ENCODE measurements at places on chromosomes 4 and X.

- no peak for DNase-seq
Observed at GRCh38 chrX:44306356-44306755, 37.1 kb downstream of the EFHC2 start.

DNA sequence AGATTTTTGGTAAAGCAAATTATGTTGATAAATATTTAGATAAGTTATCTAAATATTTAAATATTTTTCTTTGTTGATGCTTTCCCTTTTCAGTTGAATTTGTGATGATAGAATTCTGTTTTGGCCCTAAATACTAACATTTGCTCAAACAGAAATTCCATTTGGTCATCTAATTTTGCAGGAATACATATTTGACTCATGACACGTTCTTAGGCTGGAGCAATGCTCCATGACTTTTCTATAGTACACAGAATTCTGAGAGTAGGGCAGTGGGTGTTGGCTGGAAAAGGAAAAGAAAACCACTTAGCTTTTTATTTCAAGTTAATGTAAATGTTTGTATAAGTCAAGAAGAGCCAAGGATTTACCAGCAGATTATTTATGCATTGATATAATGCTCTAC lies 58.6 kb upstream of the GK2 start:
- DNase-seq: no peak

- no peak for DNase-seq
Observed at GRCh38 chr4:39346856-39347519, 19.2 kb downstream of the RFC1 start.

- no peak for DNase-seq
Observed at GRCh38 chr4:1226144-1226481, 22.8 kb downstream of the CTBP1 start.

GRCh38 chr4:86755388-86755787 lies 93.8 kb downstream of the SLC10A6 start:
- DNase-seq: no peak

GRCh38 chr4:211033-211511 lies 86.8 kb downstream of the ZNF718 start:
- no peak for DNase-seq

DNA sequence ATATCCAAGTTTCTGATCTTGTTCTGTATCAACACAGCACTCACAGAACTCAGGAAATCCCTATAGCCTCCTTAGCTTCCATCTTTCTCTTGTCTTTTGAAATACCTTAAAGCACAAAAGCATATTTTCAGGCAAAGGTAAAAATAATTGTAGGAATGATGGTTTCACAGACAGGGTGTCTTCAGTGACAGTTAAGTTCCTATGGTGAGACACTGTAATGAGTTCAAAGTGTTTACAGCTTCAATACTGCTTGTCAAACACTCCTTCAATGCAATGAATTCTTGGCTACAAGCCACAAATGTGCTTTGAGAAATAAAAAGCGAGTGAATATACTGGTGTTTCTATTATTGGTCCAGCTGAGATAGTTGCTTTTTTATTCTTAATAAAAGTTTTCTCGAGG lies 466.0 kb downstream of the DMD start:
- no peak for DNase-seq

- no peak for DNase-seq
Observed at GRCh38 chr4:184968784-184969201, 49.5 kb upstream of the HELT start.

- no peak for DNase-seq
Observed at GRCh38 chrX:31993637-31994036, 921.8 kb upstream of the FTHL17 start.

- no peak for DNase-seq
Observed at GRCh38 chrX:31297881-31298280, 226.0 kb upstream of the FTHL17 start.

DNA sequence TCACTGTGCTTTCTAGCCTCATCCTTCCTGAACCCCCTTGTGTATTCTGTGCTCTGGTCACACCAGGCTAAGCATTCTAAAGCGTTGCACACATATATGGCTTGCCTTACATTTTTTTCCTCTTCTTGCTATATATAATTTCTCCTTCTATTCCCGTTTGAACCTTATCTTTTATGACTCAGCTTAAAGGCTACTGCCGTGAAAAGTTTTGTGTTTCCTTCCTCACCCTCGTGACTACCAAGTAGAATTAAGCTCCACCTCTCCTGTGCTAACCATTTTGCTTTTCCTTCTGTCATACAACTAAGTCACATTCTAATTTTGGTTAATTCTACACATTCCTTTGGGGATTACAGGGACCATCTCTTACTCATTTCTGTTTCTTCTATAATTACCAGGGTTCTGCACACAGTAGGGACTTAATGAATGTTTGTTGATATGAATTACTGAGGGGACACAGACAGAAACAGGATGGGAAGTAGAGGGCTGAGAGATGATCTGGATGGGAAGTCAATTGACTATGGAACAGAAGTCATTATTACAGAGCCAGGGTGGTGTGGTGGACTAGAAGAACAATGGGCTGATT lies 67.1 kb downstream of the DOCK11 start:
- DNase-seq: no peak

GRCh38 chr4:22029803-22030202 lies 81.2 kb upstream of the KCNIP4 start:
- DNase-seq: no peak

GRCh38 chr4:176300565-176300964 lies 19.2 kb upstream of the SPCS3 start:
- no peak for DNase-seq

DNA sequence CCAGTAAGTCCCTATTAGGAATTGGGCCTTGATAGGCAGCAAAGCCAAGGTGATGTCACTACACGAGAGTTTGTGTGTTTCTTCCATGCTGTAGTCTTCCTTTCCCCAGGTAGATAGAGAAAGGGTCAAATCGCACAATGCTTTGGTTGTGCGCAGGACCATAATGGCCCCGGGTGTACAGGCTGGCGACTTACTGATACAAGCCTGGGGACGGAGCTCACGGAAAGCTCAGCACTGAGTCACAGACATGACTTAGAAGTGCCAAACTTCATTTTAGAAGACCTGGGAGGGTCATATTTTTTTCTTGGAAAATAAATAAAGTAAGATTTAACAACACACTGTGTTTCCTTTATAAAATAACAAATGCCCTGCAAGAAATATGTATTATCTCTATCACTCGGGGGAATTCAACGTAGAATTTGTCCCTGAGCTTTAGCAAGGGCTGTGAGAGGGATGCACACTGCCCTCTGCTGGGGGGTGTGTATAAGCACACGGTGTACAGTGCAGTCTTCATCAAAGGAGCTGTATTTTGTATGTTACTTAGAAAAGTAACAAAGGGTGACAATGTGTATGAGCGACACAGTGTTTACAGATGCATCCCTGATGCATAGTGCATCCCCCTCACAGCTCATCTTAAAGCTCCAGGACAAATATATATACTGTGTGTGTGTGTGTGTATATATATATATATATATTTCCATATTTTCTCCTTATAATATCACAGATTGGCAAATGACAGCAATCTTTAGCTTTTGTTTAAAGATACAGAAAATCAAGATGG lies 254.5 kb upstream of the VEGFC start:
- DNase-seq: peak; percentile 26

DNA sequence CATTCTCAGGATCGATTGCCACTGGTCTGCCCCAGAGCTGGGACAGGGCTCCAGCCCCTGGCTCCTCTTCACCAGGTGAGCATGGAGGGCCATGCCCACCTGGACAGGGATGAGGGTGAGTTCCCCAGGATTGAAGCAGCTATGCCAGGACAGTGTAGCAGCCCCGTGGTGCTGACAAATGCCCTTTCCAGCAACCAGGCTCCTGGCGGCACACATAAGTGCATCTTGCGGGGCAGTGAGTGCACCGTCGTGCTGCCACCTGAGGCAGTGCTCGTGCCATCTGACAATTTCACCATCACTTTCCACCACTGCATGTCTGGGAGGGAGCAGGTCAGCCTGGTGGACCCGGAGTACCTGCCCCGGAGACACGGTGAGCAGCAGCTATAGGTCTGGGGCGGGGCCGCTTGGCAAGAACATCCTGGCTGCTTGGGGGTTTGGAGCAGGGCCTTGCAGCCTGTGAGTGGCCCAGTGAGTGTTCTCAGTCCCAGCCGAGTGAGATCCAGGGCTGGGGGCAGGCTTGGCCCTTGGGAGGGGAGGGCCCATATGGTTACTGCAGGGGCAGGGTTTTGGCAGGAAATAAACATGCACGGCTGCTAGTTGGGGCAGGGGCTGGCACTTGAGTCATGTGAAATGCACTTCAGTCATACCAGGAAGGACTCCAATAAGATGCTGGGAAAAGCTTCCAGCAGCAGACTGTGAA lies 6.1 kb downstream of the IL9R start:
- no peak for DNase-seq

DNA sequence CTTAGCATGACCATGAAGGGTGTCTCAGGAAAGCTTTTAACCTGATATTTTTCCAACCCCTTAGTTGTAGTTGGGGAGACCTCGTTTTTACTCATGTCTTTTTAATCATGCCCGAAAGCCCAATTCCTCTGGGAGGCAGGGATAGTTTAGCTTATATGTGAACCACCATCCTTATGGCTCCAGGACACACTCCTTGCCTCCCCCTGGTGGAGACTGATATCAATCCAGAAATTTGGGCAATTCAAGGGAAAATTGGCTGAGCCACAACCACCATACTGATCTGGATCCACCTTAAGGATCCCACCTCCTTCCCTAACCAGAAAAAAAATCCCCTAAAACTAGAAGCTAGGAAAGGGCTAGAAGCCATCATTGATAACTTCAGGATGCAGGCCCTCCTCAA lies 13.4 kb upstream of the COL25A1 start:
- DNase-seq: no peak

GRCh38 chr4:21490682-21491081 lies 457.9 kb downstream of the KCNIP4 start:
- DNase-seq: no peak

- DNase-seq: no peak
Observed at GRCh38 chr4:184343502-184344177, 126.0 kb upstream of the ENPP6 start.

DNA sequence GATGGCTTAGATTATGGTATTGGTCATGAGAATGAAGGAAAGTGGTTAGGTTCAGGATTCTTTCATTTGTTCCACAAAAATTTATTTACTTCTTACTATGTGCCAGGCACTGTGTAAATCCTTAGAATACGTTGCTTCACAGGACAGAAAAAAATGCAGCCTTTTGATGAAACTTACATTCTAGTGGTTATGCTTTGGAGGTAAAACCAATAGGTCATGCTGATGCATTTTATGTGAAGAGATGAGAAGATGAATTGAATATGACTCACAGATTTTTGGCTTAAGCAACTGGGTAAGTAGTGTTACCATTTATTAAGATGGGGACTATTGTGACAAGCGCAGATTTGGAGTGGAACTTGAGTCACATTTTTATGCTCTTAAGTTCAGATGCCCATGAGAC lies 165.3 kb downstream of the GLRA2 start:
- no peak for DNase-seq

DNA sequence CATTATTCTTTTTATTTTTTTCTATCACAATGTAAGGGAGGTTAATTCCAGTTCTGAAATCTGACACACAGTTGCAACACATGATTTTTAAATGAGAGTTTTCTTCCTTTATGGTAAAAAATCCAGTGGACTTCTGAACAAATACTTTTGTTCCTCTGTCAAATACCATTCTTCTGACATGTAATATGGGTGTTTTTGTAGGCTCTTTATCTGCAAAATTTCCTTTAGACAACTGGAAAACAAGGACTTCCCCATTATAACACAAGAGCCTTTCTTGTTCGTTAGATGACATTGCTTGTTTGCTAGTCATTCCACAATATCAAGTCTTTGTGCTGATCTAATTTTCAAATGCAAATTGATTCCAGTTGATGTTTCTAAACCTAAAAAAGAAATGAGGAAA lies 7.7 kb downstream of the FANCB start:
- DNase-seq: no peak

- DNase-seq: no peak
Observed at GRCh38 chr4:21982087-21982486, 33.5 kb upstream of the KCNIP4 start.

DNA sequence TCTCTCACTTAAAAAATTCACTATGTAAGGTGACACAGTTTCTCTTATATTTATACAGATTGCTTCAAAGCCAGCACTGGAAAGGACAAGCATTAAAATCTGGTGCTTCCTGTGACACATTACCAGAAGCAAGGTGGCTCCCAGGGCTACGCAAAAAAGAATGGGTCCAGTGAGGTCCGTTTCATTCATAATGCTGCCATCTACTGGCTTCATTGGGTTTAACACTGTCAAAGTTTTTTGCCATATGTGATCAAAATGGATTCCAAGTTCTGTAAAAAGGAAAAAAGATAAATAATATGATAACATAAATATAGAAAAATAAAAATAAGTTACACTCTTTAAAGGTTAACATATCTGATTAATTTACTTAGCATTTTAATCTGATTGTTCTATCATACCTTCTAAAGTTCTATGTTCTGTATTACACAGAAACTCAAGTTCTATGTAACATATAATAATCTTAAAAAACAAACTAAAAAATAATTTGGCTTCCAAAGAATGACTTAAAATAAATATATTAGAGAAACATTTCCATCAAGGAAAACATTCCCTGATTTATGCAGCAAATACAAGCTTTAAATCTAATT lies 22.1 kb downstream of the YIPF7 start:
- DNase-seq: no peak

DNA sequence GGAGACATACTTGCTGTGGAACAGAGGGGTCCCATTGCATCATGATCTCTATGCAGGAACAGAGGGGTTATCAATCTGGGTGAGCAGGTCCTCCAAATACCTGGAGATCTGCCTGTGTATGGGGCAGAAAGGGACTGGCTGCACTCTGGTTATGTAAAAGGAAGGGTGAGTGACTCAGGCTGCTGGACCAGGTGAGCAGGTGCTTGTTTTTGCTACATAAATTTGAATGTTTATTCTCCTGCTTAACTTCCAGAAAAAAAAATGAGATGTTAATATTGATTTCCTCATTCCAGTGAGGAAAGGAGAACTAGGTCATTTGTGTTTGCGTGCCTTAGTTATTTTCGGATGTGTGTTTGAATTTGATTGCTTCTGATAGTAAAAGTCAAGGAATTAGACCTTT lies 225.8 kb upstream of the TRAM1L1 start:
- DNase-seq: no peak

DNA sequence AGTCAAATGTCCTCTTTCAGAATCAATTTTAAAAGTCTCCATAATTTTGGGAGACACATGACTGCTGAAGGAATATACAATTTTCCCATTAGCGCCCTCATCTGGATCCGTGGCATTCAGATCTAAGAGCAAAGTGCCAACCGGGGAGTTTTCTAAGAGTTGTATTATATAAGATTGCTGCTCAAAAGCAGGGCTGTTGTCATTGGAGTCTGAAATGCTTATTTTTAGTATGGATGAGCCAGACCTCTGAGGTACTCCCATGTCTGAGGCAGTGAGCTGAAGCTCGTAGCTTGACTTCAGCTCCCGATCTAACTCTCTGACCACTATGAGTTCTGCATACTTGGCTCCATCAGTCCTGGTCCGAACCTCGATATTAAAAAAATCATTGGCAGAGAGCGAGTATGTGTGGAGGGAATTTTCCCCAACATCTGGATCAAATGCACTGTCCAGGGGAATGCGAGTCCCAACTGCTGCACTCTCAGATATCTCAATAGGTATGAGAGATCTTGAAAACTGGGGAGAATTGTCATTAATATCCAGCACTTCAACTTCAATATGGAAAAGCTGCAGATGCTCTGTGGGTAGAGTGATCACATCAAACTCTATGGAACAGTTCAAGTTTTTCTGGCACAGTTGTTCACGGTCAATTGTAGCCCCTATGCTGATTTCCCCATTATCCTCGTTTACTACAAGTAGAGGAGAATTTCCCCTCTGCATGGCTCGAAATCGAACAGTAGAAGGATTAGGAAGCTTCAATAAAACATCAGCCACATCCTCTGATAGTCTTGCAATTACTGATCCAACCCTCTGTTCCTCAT lies 917 bp downstream of the PCDH18 start:
- no peak for DNase-seq

Measured in effector CD4-positive, alpha-beta T cell (primary cell).